ENCODE measurements at places on chromosomes 7 and 10.
A peak's percentile ranks its signal among the peaks of the same experiment; 100 is the strongest.

GRCh38 chr7:24701261-24702235 lies 55.7 kb downstream of the GSDME start:
- no peak for DNase-seq

DNA sequence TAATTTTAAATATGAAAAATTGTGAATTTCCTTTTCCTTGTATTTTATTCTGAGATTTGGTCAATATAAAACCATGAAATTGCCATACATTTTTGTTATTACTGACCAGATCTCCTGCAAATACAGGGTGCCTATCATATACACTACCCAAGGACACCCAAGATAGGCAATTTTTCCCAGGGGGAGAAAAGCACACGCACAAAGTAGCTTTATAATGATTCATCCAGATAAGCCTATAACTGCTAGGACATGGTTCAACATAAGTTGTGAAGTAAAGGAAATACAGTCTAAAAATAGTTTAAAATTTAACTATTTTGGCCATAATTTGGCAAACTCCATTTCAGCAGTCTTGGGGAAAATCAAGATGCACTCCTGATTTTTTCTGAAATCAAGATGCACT lies 4.8 kb downstream of the RUFY2 start:
- DNase-seq: no peak

DNA sequence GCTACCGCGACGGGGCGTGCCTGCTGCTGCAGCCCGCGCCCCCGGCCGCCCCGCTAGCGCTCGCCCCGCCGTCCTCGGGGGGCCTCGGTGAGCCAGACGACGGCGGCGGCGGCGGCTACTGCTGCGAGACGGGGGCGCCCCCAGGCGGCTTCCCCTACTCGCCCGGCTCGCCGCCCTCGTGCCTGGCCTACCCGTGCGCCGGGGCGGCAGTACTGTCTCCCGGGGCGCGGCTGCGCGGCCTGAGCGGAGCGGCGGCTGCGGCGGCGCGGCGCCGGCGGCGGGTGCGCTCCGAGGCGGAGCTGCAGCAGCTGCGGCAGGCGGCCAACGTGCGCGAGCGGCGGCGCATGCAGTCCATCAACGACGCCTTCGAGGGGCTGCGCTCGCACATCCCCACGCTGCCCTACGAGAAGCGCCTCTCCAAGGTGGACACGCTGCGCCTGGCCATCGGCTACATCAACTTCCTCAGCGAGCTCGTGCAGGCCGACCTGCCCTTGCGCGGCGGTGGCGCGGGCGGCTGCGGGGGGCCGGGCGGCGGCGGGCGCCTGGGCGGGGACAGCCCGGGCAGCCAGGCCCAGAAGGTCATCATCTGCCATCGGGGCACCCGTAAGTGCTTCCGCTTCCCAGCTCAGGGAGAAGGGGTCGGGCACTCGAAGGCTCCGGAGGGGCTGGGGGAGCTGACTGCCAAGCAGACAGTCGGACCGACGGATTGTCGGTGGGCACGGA lies 761 bp downstream of the PTF1A start:
- DNase-seq: peak; percentile 29

DNA sequence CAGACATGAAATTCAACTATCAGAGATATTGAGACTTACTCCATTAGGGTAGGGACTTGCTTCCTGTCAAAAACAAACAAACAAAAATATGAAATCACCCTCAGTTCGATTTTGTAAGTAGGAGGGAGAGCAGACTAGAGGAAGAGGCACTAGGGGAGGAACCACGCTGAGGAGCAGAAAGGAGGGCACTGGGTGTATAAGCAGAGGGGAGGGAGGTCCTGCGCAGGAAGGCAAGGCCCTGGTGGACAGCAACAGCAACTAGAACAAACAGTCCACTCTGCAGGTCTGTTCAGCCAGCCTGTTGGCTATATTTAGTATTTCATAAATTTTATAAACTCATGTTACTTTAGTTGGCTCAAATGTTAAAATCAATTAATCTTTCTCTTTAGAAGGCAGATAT lies 937.1 kb upstream of the C7orf33 start:
- DNase-seq: no peak

DNA sequence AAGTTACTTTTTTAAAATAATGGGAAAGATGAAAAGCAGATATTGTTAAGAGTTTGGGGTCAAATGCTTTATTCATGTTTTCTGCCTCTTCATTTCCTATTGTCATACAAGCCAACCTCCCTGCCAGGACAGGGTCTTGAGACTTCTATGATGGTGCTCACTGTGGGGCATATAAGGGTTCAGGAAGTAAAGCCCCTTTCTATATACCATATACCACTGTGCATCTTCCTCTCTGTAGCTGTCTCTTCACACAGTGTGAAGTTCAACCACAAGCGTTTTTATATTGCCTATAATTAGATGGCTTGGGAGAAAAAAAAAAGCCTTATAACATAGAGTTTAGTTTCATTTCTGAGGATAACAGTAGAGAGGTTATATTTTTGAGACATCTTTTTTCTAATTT lies 389.8 kb upstream of the SORCS1 start:
- no peak for DNase-seq

DNA sequence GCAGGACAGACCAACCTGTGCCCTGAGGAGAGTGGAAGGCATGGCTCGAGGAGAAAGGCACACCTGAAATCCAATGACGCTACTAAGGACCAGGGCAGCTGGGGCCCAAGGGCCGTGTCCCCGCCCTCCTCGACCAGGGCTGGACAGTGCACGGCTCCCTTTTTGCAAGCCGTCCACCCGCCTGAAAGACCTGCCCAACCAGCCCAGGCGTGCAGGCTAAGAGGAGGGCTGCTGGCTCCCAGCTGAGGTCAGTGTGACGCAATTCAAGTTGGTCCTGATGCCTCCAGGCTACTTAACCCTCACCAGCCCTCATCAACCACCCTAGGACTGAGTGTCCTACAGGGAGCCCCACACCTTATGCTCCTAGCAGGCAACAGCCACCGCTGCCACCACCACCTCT lies 69.3 kb downstream of the DLG5 start:
- DNase-seq: no peak

DNA sequence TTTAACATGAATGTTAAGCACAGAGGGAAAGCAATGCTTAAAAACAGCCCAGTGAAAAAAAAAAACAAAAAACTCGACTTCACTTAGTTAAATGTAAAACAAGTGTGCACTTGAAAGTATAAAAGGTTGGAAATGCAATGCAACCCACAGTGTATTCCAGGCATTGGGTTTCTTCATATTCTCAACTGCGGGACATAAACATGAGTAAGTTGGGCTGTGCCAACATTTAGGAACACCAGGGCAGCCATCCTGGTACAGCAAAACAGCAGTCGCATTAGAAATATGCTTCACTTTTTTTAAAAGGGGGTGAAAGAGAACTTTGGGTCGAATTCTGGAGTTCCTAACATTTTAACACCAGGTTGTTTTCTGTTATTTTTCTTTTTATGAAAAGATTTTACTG lies 937 bp downstream of the STEAP1 start:
- DNase-seq: no peak

DNA sequence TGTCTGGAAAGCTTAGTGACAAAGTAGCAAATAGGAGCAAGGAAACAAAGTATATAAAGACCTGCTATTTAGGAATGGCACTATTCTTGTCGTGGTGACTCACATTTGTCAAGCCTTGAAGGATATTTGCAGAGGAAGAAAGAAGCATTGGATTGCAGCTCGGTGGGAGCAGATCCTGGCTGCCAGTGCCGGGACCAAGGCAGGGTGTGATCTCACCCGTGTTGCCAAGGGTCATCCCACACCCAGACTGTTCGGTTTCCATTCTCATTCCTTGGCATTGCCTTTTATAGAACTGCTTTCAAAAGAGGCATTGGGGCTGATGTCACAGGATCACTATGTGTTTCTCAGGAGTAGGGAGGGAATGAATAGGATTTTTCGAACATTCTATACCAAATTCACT lies 176.2 kb downstream of the GALNT17 start:
- DNase-seq: no peak

GRCh38 chr10:7211857-7212577 lies 198.8 kb downstream of the SFMBT2 start:
- DNase-seq: no peak

- DNase-seq: no peak
These were observed 495.6 kb downstream of the RPS24 start for GRCh38 chr10:78529262-78529661.

- DNase-seq: no peak
These were observed 1.2 kb downstream of the LGI1 start for GRCh38 chr10:93758891-93759410.

DNA sequence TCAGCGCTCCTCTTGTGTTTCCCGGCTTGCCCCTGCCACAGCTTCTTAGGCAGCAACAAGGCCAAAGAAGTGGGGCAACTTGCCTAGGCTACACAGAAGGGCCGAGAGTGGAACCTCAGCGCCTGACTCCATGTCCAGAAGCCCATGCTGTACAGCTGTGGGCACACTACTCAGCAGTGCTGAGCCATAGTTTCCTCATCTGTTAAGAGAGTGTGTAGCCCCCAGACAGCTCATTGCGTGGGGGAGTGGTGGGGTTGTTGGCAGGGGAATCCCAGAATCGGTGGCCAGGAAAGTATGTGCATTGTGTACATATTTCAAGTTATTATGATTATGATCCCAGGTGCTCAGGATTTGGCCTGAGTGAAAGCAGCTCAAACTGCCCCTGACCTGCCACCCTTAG lies 96.2 kb downstream of the CDH23 start:
- DNase-seq: no peak

DNA sequence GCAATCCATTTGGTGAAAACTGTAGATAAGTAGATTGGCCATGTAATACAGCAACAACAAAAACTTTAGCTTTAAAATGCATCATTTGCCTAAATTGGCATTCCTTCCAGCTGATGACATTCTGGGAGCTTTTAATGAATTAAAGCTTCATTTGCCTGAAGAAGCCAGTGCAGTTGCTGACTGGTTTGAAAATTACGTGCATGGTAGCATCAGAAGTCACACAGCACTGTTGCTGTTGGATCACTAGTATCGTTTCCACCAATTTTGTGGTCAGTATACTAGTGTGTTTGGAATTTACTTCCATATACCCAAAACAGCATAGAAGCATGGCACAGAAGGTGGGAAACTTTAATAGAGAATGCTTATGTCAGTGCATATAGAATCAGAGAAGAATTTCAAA lies 194.9 kb downstream of the ETV1 start:
- no peak for DNase-seq

GRCh38 chr7:74093671-74094223 lies 10.1 kb downstream of the LIMK1 start:
- no peak for DNase-seq

GRCh38 chr10:109913306-109913892 lies 9.9 kb downstream of the XPNPEP1 start:
- DNase-seq: peak; percentile 76

DNA sequence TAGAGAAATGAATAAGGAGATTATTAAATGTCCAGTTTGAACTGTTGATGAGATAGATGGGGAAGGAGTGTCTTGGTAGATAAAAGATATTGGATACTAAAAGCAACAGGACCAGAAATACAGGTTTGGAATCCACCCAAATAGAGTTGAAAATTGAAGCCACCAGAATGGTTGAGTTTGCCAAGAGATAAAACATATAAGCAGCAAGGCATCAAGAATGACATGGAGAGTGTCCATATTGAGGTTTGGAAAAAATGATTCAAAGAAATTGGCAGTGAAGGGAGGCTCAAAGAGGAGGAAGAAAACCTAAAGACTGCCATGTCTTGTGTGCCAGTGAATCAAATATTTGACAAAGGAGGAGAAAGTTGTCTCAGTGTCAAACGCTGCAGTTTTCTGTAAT lies 24.2 kb downstream of the CFAP69 start:
- DNase-seq: no peak

DNA sequence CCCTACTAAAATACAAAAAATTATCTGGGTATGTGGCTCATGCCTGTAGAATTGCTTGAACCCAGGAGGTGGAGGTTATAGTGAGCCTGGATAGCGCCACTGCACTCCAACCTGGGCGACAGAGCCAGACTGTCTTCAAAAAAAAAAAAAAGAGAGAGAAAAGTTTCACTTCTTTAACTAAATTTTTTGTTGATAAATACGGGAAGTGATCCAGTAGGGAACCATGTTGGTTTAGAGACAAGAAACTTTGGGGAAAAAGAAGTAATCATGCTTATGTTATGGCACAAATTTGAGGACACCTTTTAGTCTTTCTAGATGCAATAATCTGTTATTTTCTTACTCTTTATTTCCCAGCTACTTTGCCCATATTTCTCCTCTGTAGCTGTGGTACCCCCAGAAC lies 309.7 kb downstream of the TYW1 start:
- DNase-seq: no peak

GRCh38 chr7:88771417-88771816 lies 11.9 kb downstream of the ZNF804B start:
- no peak for DNase-seq

GRCh38 chr7:158068853-158069252 lies 518.8 kb downstream of the PTPRN2 start:
- DNase-seq: no peak

All from large intestine (tissue), 12 donors.